Natural killer cell (primary cell): ENCODE measurements at places on chromosomes 11 and 22.

DNA sequence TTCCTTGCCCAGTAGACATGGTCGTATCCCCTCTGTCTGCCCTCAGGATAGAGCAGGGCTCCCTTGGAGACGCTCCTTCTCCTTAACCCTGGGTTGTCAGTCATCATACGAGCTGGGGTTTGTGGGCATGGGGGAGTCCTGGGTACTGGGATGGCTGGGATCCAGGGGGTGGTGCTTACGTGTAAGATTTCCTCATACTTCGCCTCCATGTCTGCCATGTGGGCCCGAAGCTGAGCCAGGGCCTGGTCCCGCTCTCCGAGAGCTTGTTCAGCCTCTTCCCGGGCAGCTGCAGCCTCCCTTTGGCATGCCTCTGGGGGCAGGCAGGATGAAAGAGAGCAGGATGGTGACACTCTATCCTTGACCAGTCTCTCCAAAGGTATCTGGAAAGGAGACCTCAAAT lies 5.3 kb downstream of the NHERF4 start:
- H3K27ac ChIP-seq = no peak overlapping the region
- no peak overlapping the region for H3K4me3 ChIP-seq
- no peaks in the 10 kb centered on the region for H3K4me1 ChIP-seq
- no peak for DNase-seq
- no peaks in the 10 kb centered on the region for H3K36me3 ChIP-seq

GRCh38 chr11:35815556-35816315 lies 128.1 kb upstream of the LDLRAD3 start:
- no peaks in the 10 kb centered on the region for H3K4me1 ChIP-seq
- H3K27me3 ChIP-seq = no peaks in the 10 kb centered on the region
- H3K36me3 ChIP-seq = no peaks in the 10 kb centered on the region
- no peak overlapping the region for H3K4me3 ChIP-seq

DNA sequence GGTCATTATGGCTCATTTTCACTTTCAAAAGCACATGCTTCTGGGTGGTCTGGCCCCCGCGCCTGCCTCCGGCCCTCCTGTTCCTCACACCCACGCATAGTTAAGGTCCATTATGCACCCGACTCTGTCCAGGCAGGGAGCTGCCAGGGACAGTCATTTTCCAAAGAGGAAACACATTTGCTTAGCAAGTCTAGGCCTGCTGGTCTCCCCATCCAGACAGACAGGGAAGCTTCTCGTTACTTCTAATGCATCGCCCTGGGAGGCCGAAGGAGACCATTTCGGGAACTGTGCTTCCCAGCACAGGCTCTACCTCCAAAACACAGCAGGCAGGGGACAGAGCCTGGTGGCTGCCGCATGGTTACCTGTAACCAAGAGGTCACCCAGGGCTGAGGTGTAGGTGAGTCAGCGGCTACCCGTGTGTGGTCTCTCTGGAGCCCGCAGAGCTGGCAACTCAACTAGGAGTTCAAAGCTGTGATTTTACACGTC lies 87.1 kb upstream of the SHANK2 start:
- H3K27ac ChIP-seq = no peak overlapping the region
- H3K27me3 ChIP-seq = no peaks in the 10 kb centered on the region
- no peaks in the 10 kb centered on the region for H3K4me1 ChIP-seq
- no peak overlapping the region for H3K4me3 ChIP-seq
- DNase-seq = no peak
- no peaks in the 10 kb centered on the region for H3K36me3 ChIP-seq

- H3K4me3 ChIP-seq = no peak overlapping the region
- no peak overlapping the region for H3K27ac ChIP-seq
- no peaks in the 10 kb centered on the region for H3K36me3 ChIP-seq
- no peaks in the 10 kb centered on the region for H3K27me3 ChIP-seq
Observed at GRCh38 chr22:35582861-35583670, 34.1 kb downstream of the MB start.

DNA sequence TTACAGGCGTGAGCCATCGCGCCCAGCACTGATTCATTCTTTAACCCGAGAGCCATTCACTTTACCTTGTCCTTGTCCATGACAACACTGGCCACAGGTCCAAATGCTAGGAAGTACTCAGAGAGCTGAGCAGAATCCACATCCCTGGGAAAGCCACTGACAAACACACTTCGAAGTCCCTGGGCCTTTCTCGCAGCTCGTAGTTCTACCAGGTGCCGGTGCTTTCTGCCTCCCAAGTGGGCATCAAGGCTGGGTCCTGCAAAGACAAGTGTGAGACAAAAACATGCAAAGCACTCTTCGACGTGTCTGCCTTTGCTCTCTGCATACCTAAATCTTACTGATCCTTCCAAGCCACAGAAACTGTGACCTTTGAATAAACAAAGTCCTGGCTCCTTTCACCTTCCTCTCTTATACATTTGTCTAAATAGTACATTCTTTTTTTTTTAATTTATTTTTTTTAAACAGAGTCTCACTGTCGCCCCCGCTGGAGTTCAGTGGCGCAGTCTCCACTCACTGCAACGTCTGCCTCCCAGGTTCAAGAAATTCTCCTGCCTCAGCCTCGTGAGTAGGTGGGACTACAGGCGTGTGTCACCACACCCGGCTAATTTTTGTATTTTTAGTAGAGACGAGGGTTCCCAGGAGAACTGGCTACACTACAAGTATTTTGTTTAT lies 2.2 kb downstream of the TUT1 start:
- H3K4me1 ChIP-seq = peaks cover 32% of the 10 kb centered on the region
- H3K27me3 ChIP-seq = no peaks in the 10 kb centered on the region
- no peak for DNase-seq

DNA sequence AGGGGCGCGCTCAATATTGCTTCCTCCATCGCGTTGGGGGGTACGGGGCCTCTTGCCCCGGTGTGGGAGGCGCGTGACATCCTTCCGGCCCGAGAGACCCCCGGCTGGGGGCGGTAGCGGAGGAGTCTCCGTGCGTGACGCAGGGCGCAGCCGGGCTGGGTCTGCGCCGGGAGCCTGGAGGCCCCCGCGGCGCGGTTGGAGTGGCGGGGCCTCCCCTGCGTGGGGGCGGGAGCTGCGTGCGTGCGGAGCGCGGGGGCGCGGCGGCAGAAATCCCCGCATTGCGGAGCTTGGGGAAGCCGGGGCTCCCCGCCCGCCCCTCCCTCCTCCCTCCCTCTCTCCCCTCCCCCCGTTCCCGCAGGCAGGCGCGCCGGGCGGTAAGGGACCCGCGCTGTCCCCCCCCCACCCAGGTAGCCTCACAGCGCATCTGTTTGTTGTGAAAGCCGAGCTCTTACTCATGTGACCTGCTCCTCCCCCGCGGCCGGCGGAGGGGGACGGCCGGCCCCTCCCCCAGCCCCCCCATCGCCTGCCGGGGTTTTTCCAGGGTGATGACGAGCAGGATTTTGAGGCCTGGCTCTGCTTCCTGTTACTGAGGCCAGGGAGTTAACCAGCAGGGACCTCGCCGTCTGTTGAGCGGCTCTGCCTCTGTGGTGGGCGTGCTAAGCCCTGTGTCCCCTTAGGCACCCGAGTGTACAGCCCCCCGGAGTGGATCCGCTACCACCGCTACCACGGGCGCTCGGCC lies 1.6 kb downstream of the PIM3 start:
- H3K4me3 ChIP-seq = peak overlapping the region; percentile 60
- H3K36me3 ChIP-seq = peaks cover 19% of the 10 kb centered on the region
- peak; percentile 68 for DNase-seq
- no peaks in the 10 kb centered on the region for H3K27me3 ChIP-seq

- no peak overlapping the region for H3K4me3 ChIP-seq
- DNase-seq = peak; percentile 3
- H3K36me3 ChIP-seq = no peaks in the 10 kb centered on the region
- H3K27ac ChIP-seq = no peak overlapping the region
- no peaks in the 10 kb centered on the region for H3K4me1 ChIP-seq
Observed at GRCh38 chr11:10019906-10020682, 273.9 kb downstream of the SBF2 start.

DNA sequence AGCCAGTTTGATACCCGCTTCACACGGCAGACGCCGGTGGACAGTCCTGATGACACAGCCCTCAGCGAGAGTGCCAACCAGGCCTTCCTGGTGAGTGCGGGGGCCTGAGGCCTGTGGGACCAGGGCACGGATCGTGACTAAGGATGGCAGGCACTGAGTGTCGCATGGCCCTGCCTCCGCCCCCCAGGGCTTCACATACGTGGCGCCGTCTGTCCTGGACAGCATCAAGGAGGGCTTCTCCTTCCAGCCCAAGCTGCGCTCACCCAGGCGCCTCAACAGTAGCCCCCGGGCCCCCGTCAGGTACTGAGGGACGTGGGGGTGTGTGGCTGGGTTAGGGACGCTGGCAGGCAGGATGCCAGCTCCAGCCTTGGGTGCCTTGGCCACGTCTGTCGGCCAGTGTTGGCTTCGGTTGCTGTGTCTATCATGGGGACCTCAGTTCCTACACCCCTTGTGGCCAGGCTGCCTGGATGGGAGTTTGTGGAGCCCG lies 3.0 kb downstream of the PTPRCAP start:
- no peak overlapping the region for H3K4me3 ChIP-seq
- peak overlapping the region; percentile 86 for H3K27ac ChIP-seq
- peaks cover 35% of the 10 kb centered on the region for H3K36me3 ChIP-seq
- H3K27me3 ChIP-seq = no peaks in the 10 kb centered on the region
- peaks cover 73% of the 10 kb centered on the region for H3K4me1 ChIP-seq

GRCh38 chr11:122048401-122048800 lies 67.6 kb downstream of the BLID start:
- H3K27me3 ChIP-seq = no peaks in the 10 kb centered on the region
- no peak overlapping the region for H3K4me3 ChIP-seq
- H3K27ac ChIP-seq = no peak overlapping the region
- no peaks in the 10 kb centered on the region for H3K36me3 ChIP-seq

DNA sequence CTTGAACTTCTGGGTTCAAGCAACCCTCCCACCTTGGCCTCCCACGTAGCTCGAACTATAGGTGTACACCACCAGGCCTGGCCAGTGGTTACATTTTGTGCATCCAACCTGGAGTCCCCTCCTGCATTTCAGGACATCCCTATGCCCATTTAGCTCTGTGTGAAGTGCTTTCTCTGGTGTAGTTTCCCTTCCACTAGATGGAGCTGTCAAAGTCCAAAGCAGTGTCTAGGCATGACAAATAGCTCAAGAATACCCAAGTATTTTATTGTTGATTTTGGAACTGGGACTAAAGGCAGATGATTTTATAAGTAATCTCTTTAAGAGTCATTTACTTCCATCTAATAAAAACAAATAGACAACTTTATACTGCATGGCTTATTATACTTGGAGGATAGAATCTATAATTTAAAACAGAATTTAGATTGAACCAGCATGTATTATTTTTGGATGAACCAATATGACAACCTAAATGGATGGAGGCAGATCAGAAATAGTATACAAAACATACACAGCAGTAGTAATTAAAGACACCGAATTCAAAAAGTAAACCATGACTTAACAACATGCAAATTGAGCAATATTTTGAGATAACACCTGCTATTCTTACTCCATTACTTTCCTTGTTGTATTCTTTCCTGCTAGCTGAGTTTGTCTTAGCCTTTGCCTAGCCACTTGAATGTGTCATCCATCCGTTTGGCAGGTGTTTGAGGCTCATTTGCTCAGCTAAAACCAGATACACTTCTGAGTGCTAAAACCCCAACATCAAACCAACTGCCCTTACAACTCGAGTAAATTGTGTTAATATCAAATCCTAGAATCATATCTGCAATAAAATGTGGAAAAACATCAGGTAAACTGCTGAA lies 37.7 kb downstream of the EIF4ENIF1 start:
- H3K27ac ChIP-seq = no peak overlapping the region
- H3K27me3 ChIP-seq = no peaks in the 10 kb centered on the region
- DNase-seq = peak; percentile 57
- H3K4me1 ChIP-seq = no peaks in the 10 kb centered on the region

DNA sequence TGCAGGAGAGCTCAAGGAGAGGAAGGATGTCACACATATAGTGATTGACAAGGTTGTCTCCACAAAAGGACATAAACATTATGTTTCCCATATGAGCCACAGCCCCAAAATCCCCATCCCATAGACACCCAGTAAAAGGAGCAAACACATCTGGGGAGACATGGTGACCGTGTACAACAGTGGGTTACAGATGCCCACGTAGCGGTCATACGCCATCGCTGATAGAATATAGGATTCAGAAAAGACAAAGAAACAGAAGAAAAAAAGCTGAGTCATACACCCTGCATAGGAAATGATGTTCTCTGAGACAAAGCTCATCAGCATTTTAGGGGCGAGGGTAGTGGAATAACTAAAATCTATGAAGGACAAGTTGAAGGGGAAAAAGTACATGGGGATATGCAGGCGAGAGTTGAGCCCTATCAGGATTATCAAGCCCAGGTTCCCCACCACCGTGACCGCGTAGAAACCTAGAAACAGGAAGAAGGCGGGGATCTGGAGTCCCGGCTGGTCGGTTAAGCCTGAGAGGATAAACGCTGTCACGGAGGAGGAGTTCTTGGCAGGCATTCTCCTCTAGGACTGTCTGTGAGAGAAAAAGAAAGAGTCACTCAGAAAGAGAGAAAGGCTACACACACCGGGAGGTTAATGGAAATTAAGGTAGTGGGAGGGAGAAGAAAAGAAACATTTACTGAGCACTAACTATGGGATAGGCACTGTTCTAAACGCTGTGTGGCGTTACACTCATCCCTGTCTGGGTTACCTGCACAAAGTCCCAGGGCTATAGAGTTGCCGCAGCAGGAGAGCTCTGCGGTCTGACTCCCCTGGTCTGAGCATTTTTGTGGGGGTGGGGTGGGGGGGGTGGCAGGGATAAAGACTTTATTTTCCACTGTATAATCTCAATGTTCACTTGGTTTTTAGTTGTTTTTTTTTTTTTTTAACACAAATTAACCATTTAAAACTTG lies 36.1 kb upstream of the OR8B8 start:
- no peaks in the 10 kb centered on the region for H3K36me3 ChIP-seq
- H3K4me3 ChIP-seq = no peak overlapping the region
- no peak overlapping the region for H3K27ac ChIP-seq
